ENCODE measurements at places on chromosomes 2 and 18.

GRCh38 chr18:32310101-32310500, 120.3 kb downstream of the MEP1B start:
- no peak for DNase-seq

DNA sequence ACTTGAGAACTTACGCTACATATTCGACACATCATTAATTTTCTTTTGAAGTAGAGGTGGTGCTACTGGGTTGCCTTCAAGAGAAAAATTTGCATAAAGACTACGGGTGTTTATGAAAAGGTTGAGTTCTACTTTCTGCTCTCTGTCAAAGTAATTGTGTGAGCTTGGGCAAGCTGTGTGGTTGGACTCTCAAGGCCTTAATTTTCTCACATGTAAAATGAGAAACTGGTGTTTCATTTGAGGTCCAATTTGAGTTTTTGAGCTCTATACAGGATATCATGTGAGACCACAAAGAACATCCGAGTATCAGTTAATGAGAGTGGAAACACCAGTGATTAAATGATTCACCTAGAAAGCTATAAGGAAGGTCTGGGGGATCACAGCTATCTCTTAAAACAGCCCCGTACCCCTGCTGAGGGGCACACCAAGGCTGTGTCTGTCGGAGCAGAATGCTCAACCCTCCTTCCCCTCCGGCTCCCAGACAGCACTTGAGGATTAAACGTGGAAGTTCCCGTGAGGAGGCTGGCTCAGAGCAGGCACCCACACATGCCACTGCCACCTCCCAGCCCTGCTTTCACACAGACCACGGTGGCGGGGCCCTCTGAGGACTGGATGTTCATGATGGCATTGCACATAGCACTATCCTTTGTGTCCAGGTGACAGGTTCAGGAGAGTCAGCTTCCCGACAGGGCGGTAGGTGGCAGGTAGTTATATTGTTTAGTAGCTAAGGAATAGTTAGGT, 191.8 kb downstream of the RNF144A start:
- no peak for DNase-seq

DNA sequence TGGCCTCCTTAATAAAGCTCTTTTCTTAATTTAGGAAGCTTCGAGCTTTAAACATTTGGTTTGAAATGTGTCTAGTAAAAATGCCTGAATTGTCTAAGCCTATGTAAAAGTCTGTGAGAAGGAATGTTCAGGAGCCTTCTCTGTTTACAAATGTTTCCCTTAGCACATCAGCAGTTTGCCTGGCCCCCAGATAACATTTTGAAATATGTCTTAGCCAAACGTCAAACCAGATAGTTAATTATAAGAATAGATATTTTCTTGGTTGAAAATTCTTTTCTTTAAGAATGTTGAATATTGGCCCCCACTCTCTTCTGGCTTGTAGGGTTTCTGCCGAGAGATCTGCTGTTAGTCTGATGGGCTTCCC, 498.6 kb downstream of the CCDC85A start:
- DNase-seq = no peak

DNA sequence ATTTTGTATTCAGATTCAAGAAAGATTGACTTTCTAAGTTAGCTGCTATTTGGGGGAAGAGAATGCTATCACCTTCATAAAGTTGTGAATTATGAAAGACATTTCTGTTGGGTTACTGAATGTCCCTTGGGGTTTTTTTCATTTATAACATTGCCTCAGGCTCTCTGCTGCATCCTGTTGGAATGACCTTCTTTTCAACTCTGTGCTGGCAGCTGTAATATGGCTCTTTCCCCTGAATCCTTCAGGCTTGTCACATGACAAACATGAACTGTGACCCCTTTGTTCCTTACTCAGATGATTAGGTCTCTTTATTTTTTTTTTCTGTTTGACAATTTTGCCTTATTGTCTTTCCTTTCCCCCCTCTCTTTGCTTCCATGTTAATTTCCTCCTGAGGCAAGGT, 159.8 kb downstream of the TAF4B start:
- DNase-seq = no peak

GRCh38 chr18:39835303-39836030, 2119.6 kb upstream of the PIK3C3 start:
- DNase-seq = no peak

DNA sequence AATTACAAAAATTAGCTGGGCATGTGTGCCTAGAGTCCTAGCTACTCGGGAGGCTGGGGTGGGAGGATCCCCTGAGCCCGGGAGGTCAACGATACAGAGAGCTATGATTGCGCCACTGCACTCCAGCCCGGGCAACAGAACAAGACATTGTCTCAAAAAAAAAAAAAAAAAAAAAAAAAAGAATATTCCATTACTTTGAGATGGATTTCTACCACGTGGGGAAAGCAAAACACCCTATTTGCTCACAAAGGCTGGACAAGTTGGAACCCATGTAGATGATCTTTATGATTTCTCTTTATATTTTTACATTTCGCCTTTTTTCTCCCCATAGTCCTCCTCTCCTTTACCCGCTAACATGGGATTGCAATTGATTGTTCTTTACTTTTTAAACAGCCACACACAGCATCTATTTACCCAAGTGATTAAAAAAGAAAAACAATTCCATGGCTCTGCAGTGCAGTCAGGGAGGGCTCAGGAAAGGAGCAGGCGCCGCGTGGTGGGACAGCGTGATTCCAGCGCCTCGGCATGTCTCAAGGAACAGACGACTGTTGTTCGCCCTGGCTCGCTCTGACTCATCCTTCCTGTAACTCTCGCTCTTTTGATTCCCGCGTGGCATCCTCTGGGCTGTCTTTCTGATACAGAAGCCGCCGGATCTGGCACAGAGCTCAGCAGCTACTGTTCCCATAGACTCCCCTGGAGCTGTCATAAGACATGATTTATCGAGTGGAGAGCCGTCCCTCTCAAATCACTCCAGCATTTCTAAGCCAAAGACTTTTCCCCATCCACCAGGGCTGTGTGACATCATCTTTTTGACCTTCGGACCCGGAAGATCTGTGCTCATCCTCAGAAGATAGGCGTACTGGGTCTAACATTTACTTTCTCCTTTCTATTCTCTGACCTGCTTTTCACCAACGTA, 230.4 kb upstream of the AGAP1 start:
- DNase-seq = peak; percentile 8

DNA sequence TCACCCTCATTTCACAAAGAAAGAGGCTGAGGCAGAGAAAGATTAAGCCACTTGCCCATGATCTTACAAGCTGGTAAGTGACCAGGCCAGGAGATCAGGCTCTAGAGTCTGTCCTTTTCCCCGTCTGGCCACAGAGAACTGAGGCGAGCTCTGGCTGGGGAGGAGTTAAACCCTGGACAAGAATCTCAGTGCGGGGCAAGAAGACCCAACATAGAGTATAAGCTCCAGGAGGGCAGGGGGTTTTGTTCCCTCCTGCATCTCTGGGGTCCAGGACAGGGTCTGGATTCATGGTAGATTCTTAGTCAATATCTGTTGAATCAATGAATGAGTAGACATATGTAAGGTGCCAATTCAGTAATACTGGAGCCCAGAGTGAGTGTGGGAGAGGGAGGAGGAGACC, 12.9 kb upstream of the INPP5D start:
- no peak for DNase-seq

DNA sequence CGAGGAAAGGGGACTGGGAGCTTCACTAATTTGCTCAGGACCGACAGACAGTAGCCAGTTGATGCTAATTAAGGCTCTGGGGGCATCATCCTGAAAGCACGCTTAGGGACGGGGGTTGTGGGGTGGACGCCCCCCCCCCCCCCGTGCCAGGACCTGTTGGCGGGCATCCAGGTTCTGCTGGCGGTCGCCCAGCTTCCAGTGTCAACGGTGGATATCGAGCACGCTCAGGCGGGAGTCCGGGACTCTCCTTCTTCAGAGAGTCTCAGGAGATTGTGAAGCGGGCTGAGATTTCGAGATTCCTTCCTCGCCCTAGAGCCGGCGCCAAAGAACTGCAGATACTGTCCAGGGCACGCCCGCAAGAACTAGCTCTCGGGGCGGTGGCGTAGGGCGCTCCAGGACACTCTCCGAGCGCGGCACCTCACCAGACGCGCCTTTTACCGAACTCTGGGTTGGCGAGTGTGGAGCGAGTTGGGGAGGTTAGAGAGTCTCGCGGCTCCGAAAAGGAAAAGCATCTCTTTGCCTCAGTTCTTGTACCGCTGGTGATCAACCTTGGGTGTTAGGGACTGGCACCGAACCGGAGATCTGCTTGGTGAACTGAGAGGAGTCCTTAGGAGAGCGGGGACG, 5.6 kb downstream of the RAX start:
- DNase-seq = no peak

DNA sequence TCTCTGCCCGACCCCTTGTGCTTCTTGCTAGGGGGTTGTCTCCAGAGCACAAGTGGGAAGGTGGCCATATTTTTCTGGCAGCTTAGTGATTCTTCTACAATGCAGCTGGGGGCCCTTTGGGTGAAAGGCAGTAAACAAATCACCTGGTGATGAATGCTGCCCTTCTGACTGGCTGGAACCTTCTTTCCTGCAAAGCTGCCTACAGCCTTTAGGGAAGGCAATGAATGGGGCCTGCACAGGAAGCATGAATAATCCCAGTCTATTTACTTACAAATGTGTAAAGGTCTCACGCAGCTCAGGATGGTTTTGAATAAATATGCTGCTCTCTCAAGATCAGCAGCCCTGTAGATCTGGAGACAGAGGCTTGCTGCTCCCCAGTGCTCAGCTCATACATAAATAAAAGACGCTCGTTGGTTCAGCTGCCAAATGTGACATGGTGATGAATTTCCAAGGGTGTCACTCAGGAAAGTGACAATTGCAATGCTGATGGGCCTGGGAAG, 289.2 kb downstream of the TDRD15 start:
- DNase-seq = no peak

DNA sequence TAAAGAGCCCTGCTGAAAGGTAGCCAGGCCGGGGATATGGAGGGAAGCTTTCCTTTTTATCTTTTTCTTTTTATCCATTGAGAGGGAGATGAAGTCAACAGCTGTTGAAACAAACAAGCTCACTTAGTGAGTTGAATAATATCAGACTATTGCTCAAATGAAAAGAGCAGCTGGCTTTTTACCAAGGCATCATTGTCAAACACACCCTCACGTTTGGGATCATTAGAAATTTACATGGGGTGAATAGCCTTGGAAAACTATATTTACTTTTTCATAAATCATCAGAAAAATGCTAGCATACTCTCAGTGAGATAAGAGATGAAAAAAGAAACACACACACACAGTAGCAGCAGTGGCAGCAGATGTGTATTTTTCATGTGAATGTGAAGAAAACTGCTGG, 71.5 kb upstream of the HNMT start:
- DNase-seq = no peak

- peak; percentile 4 for DNase-seq
Measured at GRCh38 chr18:73007195-73007914, 139.6 kb upstream of the NETO1 start.

- no peak for DNase-seq
Measured at GRCh38 chr18:9336827-9337226, 2.3 kb downstream of the TWSG1 start.
